ENCODE measurements at places on chromosomes 7 and 10.

DNA sequence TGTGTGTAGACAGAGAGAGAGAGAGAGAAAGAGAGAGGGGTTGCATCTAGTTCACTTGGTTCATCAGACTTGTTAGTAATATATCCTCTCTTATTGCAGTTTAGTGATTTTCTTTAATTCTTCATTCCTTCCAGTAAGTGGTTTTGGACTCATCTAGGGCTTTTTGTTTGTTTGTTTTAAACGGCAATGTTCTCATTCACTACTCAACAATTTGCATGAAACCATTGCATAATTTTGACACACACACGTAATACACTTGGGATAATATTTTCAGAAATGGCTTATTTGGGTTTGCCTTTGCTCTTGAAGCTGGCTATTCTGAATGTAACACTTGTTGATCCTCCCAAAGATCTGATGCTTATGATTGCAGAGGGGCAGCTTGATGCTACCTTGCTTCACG is 16.4 kb upstream of the ZNF32 start:
- DNase-seq = no peak

GRCh38 chr10:128209862-128210214 is 83.6 kb upstream of the MKI67 start:
- no peak for DNase-seq

DNA sequence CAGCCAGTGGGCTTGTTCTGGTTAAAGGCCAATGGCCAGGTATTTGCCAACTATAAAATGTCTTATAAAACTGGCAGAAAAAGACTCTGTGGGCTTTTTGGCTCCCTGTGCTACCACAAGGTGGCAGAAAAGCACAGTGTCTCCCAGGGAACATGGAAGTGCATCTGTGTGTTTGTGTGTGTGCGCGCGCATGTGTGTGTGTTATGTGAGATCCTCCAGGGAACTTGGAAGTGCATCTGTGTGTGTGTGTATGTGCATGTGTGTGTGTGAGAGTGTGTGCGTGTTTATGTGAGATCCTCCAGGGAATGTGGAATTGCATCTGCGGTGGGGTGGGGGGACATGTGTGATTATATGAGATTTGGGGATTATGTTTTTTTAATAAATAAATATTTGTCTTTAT is 30.2 kb upstream of the ABI1 start:
- DNase-seq = peak; percentile 54

DNA sequence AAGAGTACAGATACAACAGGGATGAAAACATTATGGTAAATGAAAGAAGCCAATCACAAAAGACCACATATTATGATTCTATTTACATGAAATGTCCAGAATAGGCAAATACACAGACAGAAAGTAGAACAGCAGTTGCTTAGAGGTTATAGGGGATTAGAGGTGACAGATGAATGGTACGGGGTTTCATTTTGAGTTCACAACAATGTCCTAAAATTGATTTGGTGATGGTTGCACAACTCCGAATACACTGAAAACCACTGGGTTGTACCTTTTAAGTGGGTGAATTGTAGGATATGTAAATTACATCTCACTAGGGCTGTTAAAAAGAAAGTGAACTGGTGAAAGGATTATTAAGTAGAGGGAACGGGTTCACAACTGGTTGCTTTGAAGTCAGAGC is 76.3 kb upstream of the MRLN start:
- DNase-seq = no peak

- DNase-seq = no peak
These were observed 24.2 kb downstream of the ARL5B start for GRCh38 chr10:18683427-18683826.

GRCh38 chr10:110353244-110354119 is 48.8 kb upstream of the SMNDC1 start:
- no peak for DNase-seq

DNA sequence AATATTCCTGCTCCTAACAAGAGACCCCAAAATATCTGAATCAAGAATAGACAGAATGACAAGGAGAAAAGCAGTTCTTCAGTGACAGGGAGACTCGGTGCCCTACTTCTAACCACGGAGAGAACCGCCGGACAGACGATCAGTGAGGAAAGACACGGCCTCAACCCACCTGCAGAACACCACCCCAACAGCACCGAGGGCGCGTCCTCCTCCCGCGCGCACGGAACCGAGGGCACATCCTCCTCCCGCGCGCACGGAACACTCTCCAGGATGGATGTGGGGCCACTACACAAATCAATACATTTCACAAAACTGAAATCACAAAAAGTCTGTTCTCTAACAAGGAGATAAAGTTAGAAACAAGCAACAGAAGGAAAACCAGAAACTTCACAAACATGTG is 9.7 kb upstream of the ADAM8 start:
- no peak for DNase-seq

DNA sequence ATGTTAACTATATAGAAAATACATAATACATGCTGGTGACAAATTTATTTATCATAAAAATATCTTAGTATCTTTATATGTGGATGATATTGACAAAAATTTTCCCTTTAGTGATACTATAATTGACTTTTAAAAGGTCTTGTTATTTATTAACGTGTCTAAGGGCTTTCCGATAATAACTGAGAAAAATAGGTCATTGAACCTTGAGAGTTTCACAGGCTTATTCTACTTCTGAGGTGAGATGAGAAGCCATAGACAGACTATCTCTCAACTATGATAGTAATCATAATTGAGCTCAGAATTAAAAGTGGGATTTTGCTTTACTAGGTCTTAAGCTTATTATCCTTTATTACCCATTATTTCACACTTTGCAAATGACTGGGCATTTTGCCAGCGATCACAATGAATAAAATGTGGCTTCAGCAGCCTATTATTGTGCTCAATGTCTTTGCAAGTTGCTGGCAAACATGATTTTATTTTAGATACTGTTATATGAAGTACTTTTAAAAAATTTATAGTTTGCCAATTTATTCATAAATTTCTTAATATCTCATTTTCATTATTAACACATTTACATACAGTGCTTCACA is 574.5 kb downstream of the ZWINT start:
- no peak for DNase-seq

DNA sequence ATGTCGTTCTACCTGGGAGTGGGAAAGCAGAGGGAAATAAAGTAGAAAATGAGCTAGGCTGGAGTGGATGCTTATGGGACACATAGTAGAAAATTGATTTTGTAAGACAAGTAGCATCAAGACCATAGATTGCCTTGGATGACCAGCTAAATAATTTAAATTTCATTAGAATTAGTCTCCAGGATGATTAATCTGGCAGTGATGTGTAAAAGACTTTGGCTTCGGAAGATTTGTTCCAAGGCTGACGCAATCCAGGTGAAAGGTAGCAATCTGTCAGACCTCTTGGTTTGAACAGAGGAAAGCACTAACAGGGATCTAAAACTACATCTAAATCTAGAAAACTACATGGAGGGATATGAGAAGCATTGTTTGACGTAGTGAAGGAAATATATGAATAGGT is 236.5 kb downstream of the ARL4A start:
- DNase-seq = peak; percentile 32

DNA sequence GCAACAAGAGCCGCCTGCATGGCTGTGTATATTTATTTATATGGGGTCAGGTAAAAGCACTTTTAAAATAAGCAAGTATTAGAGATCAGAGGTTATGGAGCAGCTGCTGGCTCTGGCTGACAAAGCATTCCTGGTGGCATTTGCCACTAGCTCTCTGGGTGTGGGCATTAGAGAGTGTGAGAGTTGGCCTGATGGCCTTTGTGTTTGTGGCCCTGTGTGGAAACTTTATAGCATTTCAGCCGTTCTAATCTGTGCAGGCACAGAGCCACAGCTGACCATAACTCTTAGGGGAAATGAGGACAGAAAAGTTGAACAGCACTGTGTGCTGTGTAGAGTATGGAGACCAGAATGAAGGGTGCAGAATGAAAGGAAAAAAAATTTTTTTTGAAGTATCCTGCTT is 118.9 kb downstream of the AUTS2 start:
- no peak for DNase-seq

DNA sequence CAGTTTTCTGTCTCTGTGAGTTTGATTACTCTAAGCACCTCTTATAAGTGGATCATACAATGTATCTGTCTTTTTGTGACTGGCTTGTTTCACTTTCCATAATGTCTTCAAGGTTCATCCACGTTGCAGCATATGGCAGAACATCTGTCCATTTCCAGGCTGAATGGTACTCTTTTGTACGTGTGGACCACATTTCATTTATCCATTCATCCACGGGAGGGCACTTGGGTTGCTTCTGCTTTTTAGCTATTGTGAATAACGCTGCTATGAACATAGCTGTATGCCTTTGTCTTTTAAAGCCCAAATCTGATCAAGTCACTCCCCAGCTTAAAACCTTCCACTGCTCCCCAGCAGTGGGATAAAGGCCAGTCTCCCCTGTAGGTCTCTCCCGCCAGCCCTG is 31.5 kb downstream of the EGFR start:
- no peak for DNase-seq

- no peak for DNase-seq
These were observed 45.8 kb downstream of the EXOC6 start for GRCh38 chr10:92894081-92894655.

DNA sequence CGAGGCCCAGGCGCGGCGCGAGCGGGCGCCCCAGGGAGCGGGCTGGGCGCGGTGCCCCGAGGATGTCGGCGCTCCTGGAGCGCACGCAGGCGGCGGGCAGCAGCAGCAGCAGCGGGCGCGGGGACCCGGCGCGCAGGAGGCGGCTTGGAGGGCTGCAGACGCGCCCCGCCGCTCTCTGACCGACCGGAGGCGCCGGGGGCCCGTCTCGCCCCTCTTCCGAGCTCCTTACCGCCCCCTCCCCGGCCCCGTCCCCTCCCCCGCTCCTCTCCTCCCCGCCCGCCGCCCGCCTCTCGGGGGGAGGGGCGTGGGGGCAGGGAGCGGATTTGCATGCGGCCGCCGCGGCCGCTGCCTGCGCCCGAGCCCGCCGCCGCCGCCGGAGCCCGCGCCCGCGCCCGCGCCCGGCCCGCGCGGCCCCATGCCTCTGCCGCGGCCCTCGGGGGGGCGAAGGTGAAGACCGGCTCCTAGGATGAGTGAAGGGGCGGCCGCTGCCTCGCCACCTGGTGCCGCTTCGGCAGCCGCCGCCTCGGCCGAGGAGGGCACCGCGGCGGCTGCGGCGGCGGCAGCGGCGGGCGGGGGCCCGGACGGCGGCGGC is at the start of gene NRG3:
Gene NRG3 (plus strand): TSS at position 320 of the 592 bp plus-strand sequence.
- peak; percentile 80 for DNase-seq

GRCh38 chr7:41943094-41943577 is 240.2 kb upstream of the INHBA start:
- peak; percentile 92 for DNase-seq

DNA sequence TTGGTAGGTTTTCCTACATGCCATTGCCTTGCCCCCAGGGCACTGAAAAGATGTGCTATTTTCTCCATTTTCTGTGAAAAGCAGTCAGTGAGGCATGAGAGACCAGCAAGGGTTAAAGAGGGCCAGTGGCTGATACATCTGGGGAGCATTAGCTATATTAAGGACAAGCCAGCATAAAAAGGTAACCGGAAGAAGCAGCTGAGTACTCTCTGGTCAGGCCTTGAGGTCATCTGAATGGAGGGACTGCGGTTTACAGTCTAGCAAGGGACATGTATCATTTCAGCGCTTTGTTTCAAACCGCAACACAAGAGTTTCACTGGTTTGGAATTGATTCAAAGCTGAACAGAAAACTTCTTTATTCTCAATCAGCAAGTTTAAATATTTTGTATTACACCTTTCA is 120.4 kb downstream of the EPDR1 start:
- no peak for DNase-seq

GRCh38 chr7:47414342-47415317 is 167.3 kb downstream of the TNS3 start:
- no peak for DNase-seq

DNA sequence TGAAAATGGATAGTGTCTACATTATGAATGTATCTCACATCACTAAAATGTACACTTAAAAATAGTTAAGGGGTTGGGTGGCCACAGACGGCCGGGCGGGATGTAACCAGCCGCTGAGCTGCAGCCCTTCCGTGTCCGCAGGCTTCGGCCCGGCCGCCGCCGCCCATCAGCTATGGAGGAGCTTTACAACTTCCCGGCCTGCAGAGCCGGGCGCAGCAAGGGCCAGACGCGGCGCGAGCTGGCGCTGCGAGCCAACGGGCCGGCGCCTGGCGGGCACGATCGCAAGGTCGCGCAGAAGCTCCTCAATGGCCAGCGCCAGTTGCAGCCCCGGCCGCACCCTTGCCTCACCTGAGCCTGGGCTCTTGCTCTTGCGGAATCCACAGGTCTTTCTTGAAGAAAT is 69.1 kb downstream of the KMT2C start:
- DNase-seq = no peak

DNA sequence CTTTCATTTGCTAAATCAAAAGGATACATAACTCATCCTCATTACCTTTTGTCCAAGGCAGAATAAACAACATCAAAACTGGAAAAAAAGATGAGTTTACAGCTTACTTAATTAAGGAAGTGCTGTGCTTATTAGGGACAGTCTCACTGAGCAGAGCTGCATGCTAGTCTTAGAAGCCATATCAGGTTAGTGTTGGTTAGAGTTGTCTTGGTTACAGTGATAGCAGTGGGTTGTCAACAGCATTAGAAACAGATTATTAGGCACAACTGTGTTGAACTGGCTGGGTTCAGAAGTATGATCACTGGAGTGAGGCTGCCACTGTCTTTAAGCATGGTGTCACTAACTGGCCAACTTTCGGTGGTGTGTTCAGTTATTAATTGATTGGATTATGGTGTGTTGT is 503.9 kb upstream of the IGFBP3 start:
- DNase-seq = no peak

GRCh38 chr7:140014123-140014522 is 48.6 kb downstream of the PARP12 start:
- no peak for DNase-seq

GRCh38 chr7:90579181-90579688 is 16.9 kb upstream of the CDK14 start:
- DNase-seq = peak; percentile 28

DNA sequence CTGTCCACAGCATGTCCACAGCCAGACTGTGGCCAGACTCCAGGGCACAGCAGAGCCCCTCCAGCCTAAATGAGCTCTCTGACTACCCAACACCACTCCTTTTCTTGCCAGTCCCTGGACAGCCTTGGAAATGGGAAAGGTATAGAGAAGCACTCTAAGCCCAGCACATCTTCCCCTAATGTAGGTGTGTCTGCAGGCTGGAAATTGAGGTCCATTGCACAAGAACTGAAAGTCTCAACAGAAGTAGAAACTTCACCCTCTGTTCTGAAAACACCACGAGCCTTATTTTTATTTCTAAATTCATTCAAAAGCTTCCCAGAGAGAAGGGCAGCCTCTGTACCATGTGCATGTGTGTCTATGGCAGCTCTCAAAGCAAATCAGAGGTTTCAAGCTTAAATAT is 3.7 kb upstream of the KCNMA1 start:
- DNase-seq = no peak
